ENCODE measurements at places on chromosomes 1 and 21.

GRCh38 chr1:110069404-110070281 is 829 bp downstream of the ALX3 start:
- DNase-seq, result no peak

- no peak for DNase-seq
These were observed 49.7 kb downstream of the SYT6 start for GRCh38 chr1:114103992-114104391.

DNA sequence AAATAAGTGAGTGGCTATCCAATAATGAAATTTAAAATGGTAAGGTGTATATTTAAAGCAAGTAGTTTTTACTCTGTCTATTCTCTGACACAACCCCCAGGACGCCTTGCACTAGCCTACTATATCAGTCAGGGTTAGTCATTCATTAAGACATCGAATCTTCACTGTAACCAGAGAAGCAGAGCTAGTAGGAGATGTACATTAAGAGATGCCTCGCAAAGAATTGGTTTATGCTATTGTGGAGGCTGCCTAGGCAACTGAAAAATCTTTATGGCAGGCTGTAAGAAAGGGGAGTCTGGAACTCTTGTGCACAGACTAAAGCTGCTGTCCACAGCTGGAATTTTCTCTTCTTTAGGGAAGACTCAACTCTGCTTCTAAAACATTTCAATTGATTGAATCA is 28.8 kb downstream of the NTNG1 start:
- DNase-seq, result no peak

- DNase-seq, result no peak
These were observed 934.7 kb downstream of the PLA2G4A start for GRCh38 chr1:187763465-187763864.

DNA sequence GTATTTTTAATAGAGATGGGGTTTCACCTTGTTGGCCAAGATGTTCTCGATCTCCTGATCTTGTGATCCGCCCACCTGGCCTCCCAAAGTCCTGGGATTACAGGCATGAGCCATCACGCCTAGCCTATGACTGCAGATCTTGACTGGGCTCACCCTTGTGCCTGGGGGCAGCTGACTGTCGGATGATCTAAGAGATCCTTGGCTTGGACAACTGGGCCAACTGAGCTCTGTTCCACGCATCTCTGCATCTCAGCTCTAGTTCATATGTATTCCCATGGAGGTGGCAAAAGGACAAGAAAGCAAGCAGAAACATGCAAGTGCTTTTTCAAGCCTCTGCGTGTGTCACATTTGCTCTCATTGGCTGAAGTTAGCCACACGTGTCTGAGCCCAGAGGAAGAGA is 75.8 kb upstream of the SELENON start:
- no peak for DNase-seq

GRCh38 chr1:33045246-33045645 is 8.6 kb upstream of the AK2 start:
- no peak for DNase-seq

DNA sequence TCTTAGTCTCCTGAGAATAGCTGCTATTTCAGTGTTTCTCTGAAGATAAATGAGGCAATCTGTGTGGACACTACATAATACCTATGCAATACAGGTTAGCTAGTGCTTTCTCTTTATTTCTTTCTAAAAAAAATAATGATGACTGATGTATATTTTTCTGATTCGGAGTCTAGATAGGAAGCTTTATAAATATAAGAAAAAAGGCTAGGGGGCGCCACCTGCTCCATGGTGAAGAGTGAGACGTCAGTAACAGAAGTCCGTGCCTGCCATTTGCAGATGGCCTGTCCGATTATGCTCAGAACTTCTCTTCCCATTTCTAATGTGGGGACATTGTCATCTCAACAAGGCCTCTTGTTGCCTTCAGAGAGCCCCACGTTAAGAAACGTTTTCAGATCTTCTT is 26.4 kb downstream of the QSOX1 start:
- no peak for DNase-seq

DNA sequence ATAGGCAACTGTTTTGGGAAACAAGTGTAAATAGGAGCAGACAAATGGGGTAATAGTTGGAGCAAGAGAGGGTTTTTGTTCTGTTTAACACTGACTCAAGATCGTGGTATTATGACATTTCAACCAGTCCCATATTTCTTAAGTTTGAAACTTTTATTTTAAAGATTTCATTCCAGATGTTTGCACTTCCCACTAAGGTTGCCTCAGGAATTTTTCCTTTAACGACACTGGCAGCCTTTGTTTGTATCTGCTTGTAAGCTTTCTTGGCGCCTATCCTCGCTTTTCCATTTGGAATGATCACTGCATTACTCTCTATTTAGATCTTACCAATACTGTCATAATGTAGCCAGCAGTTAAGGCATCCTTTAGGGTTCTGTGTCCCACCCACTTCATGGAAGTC is 67.7 kb downstream of the ALG6 start:
- DNase-seq, result no peak

DNA sequence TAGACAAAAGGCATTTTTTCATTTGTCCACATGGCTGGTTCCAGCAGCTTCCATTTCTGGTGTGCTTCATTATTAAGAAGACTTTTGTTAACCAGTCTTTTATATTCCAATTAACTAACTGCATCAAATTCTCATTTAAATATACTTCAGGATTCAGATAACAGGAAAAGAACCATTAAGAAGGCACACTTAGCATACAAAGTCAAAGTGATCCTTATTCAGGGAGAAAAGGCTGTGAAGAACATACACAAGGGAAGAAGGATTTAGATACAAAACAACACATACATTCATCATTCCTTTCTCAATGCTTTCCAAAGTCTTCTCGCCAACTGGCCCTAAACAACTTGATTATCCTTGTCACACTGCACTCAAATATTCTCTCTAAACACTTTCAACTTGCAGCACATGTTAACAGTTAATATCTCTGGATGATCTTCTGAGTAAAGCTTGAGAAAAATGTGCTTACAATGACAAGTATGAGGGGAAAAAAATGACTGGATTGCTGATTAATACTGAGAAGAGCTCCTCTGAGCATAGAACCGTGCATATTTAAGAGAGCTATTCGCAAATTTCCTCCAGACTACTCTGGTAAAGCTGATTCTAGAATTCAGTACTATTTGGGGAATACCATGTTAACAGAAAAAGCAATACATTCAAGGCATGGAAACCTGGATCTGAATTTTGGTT is 225.2 kb upstream of the TNR start:
- DNase-seq, result no peak

- no peak for DNase-seq
These were observed 50.9 kb downstream of the SLC44A3 start for GRCh38 chr1:94871031-94871430.

- no peak for DNase-seq
These were observed 52.7 kb upstream of the IVNS1ABP start for GRCh38 chr1:185369786-185370185.

GRCh38 chr1:35902671-35903070 is 19.7 kb downstream of the AGO1 start:
- DNase-seq, result no peak

GRCh38 chr1:246534114-246534513 is 27.0 kb upstream of the SMYD3 start:
- DNase-seq, result no peak

- DNase-seq, result no peak
These were observed 5.5 kb downstream of the SLFNL1 start for GRCh38 chr1:41015897-41016470.

GRCh38 chr1:67332653-67333529 is 25.2 kb downstream of the IL12RB2 start:
- DNase-seq, result no peak

GRCh38 chr1:9249534-9250410 is 15.2 kb downstream of the H6PD start:
- no peak for DNase-seq

DNA sequence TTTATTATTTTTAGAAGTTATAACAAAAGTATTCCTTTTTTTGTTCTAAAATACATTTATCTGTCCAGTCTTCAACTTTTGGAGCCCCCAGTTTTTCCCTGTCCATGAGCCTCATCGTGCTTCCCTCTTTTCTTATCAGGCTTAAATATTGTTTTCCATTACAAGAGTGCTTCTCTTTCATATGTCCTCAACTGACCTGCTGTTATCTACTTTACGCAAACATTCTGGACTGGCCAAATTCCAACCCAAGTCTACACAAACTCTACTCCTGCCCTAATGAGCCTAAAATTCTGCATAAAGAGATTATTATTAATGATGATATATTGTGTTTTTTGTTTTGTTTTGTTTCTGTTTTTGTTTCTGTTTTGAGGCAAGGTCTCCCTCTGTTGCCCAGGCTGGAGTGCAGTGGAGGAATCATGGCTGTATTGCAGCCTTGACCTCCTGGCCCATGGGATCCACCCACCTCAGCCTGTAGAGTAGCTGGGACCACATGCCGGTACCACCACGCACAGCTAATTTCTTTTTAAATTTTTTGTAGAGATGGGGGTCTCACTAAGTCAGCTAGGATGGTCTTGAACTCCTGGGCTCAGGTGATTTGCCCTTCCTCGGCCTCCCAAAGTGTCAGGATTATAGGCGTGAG is 318.8 kb upstream of the NEGR1 start:
- no peak for DNase-seq

DNA sequence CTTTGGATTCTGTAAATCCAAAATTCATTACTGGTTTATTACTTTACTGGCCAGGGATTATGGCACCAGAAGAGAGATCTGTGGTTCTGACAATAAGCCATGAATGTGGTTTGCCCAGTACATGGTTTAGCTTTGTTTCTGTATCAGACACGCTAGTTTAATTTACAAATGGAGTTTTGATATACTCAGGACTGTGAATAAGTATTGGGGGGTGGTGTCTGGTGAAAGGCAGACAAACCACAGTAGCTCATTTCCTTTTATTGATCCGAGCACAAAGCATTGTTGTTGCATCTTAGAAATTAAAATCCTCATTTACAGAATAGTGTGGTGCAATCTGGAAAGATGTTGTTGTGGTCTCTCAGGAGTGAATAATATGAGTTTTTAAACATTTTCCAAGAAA is 96.0 kb downstream of the ST6GALNAC3 start:
- no peak for DNase-seq

DNA sequence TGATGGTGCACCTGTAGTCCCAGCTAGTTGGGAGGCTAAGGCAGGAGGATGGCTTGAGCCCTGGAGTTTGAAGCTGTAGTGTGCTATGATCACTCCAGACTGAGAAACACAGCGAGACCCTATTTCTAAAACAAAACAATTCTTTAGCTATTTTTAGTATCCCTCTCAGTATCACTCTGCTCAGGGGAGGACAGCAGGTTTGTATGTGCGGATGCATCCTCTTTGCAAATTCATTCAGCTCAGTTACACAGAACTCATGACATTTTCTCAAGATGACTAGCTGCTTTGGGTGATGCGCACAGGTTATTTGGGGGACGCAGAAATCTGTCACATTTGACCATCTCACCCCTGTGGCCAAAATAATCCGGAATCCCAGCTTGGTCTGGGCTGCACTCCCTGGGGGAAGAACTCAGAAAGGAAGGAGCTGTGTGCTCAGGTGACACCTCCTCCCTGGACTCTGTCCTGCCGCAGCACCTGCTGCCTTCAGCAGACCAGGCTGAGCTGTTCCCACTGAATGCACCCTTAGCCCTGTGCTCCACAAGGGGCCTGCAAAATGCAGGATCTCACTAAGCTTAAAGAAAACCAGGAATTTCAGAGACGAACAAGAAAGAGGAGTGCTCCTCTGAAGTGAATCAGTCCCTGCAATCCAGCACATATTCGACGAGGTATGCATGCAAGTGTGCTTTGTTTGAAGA is 89.5 kb upstream of the PGBD5 start:
- DNase-seq, result no peak

GRCh38 chr1:37083603-37084002 is 49.3 kb upstream of the GRIK3 start:
- DNase-seq, result no peak

GRCh38 chr1:246533371-246533905 is 26.4 kb upstream of the SMYD3 start:
- no peak for DNase-seq

DNA sequence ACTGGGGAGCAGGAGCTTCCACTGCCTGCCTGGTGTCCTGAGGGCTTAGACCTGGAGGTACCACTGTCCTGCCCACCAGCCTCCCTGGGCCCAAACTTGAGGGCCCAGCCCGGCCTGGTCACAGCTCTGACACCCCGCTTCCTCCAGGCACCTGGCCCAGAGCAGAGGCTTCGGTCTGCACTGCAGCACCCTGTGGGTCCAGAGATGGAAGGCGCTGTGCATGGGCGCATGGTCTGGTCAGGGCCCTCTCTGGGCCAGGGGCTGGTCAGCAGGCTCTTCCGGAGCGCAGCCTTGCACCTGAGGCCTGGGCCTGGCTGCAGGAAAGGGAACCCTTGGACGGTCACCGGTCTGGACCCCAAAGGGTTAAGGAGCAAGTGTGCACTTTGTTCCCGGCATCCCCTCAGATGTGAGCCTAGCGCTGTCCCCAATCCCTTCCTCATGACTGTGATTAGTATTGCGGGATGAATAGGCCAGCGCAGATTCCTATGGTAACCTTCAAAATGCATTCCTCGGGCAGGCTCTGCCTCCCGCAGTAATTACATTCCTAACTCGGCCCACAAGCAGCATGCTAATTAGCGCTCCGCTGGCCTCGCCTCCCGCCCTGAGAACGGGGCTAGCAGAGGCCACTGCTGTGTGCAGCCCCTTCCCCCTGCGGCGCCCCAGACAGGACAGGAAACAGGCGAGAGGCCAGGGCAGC is 36.3 kb downstream of the PRDM16 start:
- DNase-seq, result peak; percentile 66

DNA sequence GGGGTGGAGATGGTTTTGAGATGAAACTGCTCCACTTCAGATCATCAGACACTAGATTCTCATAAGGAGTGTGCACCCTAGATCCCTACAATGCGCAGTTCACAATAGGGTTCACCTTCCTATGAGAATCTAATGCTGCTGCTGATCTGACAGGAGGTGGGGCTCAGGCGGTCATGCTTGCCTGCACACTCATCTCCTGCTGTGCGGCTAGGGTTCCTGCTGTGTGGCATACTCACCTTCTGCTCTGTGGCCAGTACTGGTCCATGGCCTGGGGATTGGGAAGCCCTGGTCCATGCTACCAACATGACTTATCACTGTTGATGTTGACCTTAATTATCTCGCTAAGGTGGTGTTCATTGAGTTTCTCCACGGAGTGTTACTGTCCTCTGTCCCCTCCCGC is 144.5 kb downstream of the NAV1 start:
- no peak for DNase-seq

DNA sequence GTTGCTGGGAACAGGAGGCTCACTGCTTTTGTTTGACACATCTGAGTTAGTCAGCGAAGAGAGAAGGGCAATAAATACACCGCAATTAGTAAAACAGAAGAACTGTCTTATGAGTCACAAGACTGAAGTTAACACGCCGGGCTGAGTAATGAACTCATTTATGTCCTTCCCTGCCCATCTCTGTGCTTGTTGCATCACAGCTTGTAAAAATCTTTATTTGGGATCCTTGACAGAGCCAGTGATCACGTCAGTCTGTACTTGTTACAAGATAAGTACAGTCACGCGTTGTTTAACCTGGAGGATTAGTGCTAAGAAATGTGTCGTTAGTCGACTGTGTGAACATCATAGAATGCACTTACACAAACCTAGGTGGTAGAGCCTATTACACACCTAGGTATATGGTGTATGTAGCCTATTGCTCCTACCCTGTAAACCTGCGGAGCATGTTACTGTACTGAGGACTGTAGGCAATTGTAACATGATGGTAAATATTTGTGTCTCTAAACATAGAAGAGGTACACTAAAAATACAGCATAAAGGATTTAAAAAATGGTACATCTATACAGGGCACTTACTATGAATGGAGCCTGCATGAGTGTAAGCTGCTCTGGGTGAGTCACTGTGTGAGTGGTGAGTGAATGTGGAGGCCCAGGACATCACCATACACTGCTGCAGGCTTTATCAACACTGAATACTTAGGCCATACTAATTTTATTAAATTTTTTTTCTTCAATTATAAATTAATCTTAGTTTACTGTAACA is 272.2 kb downstream of the TNR start:
- no peak for DNase-seq

- no peak for DNase-seq
These were observed 20.6 kb downstream of the KIRREL1 start for GRCh38 chr1:158013840-158014730.

All from caudate nucleus (tissue), 63 donors.